Daoy (cell line): ENCODE measurements at places on chromosomes 2 and 18.

- no peak for DNase-seq
These were observed 181.2 kb upstream of the FSHR start for GRCh38 chr2:49335546-49335945.

DNA sequence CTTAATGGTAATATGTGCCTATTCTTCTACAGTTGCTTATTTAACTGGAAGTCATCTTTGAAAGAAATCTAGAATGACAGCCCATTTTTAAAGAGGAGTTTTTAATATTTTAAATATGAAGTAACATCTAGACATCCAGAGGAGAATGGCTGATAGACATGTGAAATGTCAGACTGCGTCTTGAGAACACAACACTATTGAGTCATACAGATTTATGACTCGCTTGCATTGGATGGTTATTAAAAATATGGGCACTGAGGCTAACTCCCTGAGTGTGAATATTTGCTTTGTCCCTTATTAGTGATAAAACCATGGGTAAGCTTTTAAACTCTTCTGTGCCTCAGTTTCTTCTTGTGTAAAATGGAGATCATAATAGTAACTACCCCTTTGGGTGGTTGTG lies 22.9 kb downstream of the TDRD15 start:
- DNase-seq, result no peak

DNA sequence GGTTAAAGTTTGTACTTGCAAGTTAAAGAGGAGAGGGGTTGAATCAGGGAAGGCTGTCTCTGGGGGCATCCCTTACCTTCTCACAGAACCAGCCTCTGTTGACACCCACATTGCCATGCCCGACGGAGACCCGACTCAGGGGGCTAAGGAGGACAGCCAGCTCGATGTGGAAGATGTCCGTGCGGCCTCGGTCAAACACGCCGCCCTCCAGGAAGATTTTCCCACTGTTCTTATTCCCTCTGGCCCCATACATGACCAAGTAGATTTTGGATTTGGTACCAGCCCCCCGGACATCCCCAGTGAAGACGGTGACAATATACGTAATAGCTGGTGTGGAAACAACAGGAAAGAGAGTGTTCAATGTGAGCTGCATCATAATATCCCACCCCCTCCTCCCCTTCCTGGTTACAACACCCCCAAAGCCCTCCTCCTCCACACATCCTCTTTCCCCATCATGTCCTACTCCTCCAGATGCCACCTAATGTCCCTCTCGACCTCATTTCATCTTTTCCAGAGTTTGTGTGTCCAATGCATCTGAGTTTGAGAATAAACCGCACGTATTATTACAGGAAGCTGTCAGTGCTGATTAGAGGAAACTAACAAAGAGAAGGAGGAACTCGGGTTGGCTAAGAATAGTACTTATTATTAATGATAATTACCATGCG lies 55.7 kb downstream of the LOXHD1 start:
- no peak for DNase-seq

DNA sequence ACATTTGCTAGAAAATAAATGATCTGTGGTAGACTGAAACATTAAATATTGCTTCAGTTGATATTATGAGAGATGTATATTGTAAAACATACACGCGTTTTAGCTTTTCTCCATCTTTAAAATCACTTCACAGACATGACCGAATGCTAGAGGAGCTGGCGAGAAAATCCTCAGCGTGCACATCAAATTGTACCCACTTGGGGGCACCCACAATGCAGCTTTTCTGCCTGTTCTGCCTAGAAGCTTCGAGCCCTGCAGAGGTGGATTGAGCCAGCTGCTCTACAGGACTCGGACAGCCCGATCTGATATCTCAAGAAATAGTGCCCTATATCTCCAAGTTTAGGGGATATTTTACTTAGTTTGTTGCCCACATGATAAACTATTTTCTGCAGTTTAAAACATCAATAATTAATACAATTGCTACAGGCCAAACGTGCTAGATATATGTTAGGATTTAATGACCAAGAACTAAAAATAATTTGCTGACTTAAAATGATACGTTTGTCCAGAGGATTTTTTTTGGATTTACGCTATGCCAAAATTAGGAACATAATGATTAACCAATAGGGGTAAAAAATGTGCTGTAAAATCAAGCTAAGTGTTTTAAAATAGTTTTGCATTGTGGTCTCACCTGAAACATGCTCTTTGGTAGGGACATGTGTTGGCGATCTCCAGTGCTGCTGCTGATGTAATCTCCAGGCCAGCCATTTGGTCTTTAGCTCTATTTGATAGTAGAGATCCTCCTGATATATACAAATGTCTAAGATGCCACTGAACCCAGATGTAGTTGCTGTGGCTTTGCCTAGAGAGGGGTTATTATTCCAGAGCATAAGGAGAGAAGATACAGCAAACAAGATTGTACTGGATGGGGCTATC lies 22.3 kb upstream of the ATP5MC3 start:
- peak; percentile 63 for DNase-seq

DNA sequence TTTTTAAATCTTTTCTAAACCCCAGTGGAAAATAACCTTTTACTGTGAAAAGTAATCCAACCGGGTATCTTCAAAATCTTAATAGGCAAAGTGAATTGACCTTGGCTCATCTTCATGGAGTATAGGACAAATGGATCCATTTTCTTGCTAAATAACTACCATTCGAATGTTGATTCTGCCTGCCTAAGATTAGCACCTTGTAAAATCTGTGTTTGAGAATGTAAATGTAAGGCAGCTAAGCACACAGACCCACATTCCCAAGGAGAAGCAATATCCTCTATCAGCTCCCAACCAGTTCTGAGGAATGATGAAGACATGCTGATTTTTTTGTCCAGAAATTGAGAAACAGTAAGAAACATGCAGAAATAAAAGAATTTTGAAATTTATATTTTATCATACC lies 509.8 kb upstream of the SMIM21 start:
- DNase-seq, result no peak

DNA sequence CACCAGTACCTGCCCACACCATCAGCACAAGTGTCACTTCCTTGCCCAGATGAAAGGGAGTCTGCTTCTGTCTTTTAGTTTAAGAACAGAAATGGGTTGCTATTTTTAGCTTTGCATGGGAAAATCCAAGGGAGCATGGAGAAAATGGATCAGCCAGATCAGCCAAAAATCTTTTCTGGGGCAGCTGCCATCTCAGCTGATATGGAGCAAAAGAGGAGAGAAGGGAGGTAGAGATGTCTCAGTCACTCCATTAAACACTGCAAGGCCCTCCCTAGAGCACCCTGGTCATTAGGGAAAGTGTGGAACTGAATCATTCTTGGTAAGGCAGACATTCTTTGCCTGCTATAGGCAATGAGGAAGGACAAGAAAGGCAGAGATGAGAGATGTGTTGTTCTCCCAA lies 79.9 kb downstream of the CTAGE1 start:
- no peak for DNase-seq

GRCh38 chr2:94622113-94622618 lies 249.1 kb upstream of the TEKT4 start:
- DNase-seq, result peak; percentile 21

DNA sequence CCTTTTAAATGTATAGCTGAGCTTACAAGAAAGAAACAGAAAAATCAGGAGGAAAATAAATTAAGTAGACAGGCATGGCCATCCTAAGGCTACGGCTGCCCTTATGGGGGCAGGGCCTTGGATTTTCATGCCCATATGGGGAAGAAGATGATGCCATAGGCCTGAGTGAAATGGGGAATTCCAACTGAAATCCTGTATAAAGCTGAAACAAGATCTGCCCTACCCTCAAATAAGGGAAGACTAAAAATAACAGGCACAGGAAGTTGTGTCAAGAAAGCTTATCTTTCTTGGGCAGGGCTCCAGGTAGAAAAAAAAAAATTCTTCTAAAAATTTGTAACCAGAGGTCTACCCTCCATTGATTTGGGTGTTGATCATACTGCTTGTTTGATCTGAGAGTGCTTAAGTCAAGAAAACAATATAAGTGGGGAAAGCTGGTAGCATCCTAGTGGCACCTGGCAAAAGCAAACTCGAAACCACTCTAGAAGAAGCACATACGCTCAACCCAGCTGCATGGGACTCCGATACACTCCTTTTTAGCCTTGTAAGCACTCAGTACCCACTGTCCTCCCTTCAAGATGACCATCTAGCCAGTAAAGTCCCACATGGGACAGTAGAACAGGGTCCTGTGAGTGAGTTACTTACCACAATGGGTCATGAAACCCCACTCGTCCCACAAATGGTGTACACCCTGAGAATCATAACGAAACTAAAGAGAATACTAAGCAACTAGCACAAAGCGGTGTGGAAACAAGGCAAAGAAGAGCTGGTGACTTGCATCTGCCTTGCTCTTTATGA lies 22.3 kb downstream of the DNAH7 start:
- DNase-seq, result peak; percentile 56

DNA sequence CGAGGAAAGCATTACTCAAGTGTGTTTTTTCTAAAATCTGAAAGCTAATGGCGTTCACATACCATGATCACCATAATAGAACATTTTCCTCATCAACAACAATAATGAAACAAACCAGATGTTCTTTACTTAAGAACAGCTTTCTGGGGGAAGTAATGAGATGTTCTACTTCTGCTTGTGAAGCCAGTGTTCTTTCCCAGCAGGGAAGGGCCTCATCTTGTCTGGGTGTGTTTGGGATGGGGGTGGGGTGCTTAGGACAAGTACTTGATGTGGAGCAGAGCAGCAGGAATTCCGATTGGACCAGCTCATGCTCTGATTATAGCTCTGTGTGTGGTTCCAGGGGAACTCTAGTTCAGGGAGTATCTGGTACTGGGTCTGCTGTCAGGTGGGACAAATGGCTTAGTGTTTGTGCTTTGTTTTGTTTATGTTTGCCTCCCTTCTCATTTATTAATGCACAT lies 163.0 kb upstream of the NOSTRIN start:
- DNase-seq, result peak; percentile 34

- DNase-seq, result no peak
These were observed 97.4 kb downstream of the FSIP2 start for GRCh38 chr2:185835974-185836373.

DNA sequence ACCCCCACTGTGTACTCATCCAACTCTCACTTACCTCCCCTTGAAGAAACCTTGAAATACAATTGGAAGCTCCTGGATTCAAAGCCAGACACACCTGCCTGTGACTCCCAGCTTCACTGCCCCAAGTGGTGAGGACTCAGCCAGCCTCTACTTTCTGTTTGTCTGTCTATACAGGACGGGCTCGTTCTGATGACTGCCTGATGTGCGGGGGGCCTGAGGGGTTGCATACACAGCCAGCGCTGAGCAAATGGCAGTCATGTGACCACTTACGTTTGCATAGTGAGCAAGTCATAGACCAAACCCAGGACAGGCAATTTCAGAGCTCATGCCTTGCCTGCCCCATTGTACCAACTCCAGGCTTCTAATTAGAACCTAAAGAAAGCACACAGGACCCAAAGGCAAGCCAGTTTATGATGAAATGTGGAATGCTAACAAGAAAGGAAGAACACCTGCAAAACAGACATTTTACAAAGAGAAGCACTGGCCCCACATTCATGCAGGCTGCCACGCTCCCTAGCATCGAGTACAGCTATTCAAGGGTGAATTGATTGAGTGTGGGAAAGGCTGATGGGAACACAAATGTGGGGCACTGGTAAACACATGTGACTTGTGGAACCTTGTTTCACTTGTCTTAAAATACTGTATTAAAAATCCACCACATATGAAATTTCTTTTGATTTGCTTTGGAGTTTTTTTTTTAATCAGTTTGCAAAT lies 137.8 kb downstream of the LNPK start:
- no peak for DNase-seq

GRCh38 chr18:35141077-35141476 lies 99.8 kb upstream of the ZNF397 start:
- no peak for DNase-seq

DNA sequence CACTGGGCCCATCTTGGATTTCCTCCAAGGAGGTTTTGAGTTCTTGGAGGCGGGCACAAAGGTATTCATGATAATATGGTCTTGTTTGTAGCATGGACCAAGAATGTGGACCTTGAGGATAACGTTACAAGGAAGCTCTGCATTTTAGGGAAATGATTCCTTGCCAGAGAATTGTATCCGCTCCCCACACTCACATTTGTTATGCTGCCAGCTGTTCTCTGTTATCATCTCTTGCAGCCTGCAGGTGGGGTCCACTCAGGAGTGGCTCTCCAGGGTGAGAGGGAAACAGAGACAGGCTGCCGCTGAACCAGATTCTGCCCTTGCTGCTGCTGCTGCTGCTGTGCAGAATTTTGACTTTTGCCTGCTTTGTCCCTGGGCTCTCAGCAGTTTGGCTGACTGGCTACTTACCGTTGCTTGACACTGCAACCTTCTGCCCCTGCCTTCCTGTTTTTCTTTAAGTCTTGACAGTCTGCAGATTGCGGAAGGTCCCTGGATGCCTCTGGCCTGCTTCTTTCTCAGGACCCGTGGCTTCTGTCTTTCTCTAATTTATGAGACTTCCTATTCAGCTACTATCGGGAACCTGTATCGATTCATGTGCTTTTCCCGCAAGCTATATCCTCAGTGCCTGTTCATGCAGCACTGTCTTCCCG lies 122.3 kb upstream of the DOCK10 start:
- DNase-seq, result no peak

- DNase-seq, result no peak
These were observed 36.2 kb downstream of the DIPK1C start for GRCh38 chr18:74420926-74421325.

DNA sequence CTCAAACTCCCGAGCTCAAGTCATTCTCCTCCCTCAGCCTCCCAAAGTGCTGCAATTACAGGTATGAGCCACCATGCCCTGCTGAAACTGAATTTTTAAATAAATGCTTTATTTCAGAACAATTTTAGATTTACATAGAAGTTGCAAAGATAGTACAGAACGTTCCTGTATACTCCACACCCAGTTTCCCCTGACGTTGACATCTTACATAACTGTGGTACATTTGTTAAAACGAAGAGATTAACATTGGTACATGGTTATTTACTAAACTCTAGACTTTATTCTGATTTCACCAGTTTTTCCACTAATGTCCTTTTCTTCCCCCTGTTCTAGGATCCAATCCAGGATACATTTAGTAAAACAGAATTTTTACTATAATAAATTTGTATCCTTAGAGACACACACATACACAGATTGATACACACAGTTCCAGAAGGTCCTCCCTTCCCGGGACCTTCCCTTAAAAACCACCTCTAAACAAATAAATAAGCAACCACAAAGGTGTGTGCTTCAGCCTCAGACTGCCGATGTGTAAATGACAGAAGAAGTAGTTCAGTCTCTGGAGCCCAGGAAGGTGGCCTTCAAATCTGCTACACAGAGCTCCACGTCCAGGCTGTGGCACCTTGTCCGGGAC lies 6.9 kb downstream of the NEU2 start:
- no peak for DNase-seq

- DNase-seq, result no peak
These were observed at the start of gene GPR17 for GRCh38 chr2:127645395-127646291. Gene GPR17 (plus strand): TSS chr2:127646153. CDS start chr2:127650736, 4,583 bp downstream.

DNA sequence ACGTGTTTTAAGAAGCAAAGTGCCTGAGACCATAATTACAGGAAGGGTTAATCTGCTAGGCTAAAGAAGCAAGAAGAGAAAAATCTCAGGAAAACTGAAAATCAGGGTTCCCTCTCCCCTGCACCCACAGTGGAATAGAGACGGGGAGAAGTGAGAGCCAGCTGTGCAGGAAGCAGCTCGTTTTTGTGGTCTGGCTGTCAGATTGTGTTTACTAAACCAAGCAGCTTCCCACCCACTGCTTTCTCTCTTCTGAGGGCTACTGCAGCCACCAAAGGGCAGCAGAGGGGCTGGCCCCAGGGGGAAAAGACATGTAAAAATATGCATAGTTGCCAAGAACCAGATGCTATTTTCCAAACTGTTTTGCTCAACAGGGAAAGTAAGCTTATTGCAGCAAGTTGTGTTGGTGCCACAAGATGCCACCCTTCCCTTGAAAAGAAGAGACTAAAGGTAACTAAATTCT lies 72.6 kb upstream of the THUMPD2 start:
- DNase-seq, result peak; percentile 18

GRCh38 chr18:48605408-48605845 lies 66.6 kb downstream of the CTIF start:
- DNase-seq, result peak; percentile 72
